Cortex of kidney (tissue), 1 donor: ENCODE measurements at places on chromosomes 5 and 9.

DNA sequence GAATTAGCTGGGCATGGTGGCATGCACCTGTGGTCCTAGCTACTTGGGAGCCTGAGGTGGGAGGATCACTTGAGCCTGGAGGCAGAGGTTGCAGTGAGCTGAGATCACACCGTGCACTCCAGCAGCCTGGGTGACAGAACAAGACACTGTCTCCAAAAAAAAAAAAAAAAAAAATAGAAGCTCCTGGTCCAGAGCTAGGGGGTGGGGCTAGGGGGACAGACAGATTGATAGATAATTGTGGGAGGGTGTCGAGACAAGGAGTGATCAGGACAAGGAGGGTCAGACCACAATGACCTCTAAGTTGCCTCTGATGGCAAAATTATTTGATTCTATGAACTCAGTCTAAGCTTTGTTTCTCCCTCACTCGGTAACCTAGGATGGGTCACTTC lies 6.6 kb upstream of the PHF19 start:
- no peak for DNase-seq

DNA sequence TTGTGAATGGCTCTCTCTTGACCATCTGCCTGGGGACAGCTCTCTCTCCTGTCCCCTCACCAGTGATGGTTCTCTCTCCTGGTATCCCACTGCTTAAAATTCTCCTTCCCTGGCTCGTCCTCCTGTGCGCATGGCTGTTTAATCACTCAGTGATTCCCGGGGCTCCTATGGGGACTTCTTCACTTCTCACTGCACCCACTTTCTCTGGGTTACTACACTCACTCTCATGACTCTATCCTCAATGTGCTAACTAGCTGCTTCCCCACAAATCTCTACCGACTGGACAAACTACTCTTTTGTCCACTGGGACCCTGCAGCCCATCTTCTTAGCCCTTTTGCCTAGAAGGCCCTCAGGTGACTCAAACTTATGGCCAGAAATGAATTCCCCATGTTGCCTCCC lies 89.1 kb upstream of the TBC1D2 start:
- DNase-seq, result no peak

DNA sequence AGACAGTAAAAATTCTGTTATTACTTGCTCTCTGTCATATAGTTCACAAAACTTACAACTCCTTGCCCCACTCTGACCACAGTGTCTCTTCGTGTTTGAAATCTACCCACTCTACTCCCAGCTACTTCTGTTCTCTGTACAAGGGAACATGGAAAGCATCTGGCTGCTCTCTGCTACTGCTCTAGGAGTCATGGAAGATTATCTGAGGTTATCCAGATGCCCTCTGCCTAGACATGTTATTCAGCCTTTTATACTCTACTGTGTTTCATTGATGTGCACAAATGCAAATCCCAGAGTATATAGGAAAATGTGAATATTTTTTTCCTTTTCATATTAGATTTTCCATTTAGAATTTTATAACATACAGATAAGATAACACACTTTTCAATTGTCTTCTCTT lies 1525.6 kb downstream of the MAT2B start:
- no peak for DNase-seq

DNA sequence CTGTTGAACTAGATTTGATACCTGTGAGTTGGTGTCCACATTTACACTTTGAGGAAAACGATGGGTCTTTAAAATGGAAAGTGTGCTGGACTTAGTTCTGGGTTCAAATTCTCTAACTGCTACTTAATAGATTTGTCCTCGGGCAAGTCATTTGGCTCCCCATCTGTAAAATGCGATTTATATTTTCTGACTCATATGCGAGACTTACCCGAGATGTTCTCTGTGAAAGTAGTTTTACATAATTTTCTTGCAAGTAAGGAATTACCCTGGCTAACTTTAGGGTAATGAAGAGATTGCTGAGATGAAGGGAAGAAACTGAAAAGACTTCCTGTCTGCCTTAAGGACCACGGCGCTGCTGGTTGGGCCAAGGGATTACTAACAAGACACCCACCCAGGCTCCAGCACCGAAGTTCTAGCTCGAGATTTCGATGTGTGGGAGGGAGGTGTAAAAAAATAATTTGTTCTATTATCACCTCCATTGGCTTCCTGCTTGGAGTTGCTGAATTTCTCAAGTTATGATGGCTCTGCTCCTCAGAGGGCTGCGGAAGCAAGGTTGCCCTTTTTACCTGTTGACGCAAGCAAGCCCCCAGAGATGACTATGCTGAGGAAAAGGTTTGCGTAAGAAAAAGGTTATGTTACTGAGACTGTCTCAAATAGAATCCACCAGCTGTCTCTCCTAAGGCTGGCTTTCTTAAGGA lies 24.1 kb downstream of the PCSK1 start:
- no peak for DNase-seq

GRCh38 chr9:113220467-113221002 lies 542 bp downstream of the FKBP15 start:
- no peak for DNase-seq

DNA sequence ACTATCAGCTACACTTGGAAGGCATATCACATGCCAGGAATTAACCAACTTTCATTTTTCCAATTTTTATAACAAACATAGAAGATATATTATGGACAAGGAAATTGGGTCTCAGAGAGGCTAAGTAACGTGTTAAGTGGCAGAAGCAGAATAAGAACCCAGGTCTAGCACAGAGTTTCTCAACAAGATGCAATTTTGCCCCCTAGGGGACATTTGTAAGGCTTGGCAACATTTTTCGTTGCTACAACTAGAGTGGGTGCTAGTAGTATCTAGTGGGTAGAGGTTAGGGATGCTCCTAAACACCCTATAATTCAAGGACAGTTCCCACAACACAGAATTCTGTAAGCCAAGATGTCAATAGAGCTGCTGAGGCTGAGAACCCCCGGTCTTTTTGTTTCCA lies 180.6 kb downstream of the SNCAIP start:
- DNase-seq, result no peak

DNA sequence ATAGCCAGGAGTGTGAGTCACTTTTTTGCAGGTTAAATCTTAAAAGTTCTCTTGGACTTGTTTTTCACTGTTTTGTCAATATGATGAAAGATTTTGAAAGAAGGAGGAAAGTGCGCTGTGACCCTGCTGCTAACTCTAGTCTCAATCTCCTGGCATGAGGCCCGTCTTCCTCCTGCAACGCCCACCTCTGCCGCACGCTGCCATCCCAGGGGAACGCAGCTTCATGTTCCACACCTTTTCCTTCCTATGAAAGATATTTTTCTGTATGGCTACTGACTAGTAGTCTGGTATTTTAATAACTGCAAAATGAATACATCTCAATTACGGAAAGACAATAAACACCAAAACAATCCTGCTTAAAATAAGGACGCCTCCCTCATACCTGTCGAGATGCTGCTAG lies 8.3 kb downstream of the PPIC start:
- no peak for DNase-seq

GRCh38 chr5:71783891-71784290 lies 64.8 kb downstream of the CARTPT start:
- DNase-seq, result no peak

GRCh38 chr5:8864053-8864452 lies 681.8 kb downstream of the SEMA5A start:
- no peak for DNase-seq

DNA sequence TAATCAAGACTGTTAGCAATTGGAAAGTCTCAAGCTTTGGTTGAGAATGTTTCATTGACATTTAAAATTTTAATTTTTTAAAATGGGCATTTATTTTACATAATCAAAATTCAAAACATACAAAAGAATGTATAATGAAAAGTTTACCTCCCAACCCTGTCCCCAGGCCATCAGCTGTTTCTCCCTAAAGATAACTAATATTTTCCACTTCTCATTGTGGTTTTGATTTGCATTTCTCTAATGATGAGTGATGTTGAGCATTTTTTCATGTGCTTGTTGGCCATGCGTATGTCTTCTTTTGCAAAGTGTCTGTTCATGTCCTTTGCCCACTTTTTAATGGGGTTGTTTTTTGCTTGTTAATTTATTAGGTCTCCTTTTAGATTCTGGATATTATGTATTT lies 11.4 kb upstream of the MACIR start:
- DNase-seq, result no peak

DNA sequence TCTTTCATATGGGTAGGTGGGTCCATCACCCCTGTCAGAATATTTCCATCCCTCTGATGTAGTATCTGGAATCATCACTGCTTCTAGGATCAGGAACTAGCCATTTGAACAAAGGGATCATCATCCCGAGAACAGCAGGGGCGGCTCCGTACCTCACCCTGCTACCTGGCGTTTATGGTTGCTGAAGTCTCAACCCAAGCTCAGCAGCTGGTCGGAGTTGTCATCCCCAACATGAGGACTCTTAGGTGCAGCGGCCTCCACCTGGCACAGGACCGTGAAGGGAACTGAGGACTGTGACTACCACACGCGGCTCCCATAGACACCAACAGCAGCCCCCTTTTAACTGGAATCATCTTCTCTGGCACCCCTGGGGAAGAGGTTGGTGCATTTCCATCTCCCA lies 35.1 kb downstream of the ROR2 start:
- no peak for DNase-seq

GRCh38 chr5:75192804-75193203 lies 43.9 kb downstream of the ANKRD31 start:
- DNase-seq, result no peak

DNA sequence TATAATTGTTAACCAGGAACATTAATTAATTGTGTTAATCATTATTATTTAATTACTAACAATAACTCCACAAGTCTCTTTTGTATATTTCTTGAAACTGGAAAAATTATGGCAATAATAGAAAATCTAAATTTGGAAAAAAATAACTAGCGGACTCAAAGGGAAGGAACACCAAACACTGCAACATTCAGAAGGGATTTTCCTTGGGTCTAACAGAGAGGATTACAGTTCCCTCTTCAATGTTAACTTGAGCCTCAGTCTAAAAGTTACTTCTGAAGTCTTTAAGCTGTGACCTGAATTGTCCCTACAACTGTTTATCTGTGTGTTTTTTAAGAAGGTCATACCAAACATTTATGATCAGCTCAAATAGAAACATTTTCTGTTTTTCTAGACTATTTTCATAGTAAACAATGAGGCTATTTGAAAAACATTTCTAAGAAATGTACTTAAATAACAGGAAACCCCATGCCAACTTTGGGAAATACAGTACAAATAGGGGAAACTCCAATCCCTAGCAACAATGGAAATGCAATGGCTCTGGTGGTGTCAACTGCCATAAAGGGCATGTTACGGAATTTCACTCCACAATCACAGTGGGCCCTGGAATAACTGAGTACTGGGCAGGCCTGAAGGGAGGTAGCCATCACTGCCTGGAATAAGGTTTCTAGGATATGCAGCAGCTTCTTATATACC lies 61.2 kb downstream of the MCTP1 start:
- no peak for DNase-seq

GRCh38 chr9:108078375-108078774 lies 588.8 kb upstream of the KLF4 start:
- DNase-seq, result no peak

DNA sequence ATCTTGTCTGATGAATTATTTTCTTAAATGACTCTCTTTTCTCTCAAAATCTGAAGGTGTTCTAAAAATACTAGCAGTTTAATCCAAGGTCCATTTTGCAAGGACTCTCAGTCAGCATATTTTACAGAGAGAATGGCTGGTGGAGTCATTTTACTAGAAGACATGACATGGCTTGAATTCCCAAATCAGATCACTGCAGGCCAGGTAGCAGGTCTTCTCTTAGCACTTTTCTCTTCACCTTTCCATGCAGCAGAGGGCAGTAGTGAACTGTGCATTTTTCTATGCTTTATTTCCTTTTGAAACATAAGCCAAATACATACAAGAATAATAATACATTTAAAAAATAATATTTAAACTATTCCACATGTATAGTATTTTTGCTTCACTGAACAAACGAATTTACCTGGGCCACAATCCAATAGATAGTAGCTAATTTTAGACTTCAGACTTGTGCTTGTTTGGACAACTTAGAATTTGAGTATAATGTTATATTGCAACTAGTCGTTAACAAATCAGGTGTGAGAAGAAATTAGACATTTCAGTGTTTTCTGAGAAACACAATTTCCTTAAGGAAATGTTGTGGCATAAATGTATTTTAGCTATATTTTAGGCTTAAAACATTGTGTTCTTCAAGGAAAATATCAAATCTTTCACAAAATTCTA lies 289.4 kb upstream of the DAB2 start:
- no peak for DNase-seq

GRCh38 chr9:8429768-8430167 lies 630.2 kb upstream of the DMAC1 start:
- DNase-seq, result no peak

GRCh38 chr5:66231508-66231907 lies 87.4 kb downstream of the SREK1 start:
- no peak for DNase-seq

DNA sequence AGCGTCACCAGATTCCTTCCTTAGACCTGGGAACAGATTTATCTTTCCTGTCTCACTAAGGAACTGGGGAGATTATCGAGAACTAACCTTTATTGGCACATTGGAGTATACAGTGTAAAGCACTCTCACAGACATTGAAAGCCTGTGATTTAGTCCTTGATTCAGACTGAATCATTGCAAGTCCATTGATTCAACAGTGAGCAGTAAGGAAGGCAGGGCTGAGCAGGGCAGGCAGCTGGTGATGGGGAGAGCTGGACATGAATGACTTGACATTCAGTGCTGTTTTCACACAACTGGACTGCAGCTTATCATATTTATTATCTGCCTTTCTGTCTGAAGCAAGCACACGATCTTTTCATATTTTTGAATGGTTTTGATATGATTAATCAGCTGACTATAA lies 16.2 kb downstream of the ISOC1 start:
- DNase-seq, result no peak

DNA sequence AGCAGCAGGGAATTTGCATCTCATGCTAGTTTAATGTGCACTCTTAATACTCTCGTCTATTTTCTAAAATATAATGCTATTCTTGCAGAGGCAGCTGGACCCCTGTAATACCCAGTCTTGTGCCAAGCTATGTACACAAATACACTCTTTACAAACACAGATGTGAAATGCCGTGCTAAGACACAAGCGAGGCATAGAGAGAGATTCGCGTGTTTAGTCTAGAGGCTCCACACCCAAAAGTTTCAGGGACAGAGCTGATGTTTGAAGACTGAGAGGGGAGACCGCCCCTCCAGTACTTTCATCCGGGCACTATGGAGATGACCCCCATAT lies 1.2 kb downstream of the DPYSL3 start:
- DNase-seq, result no peak

DNA sequence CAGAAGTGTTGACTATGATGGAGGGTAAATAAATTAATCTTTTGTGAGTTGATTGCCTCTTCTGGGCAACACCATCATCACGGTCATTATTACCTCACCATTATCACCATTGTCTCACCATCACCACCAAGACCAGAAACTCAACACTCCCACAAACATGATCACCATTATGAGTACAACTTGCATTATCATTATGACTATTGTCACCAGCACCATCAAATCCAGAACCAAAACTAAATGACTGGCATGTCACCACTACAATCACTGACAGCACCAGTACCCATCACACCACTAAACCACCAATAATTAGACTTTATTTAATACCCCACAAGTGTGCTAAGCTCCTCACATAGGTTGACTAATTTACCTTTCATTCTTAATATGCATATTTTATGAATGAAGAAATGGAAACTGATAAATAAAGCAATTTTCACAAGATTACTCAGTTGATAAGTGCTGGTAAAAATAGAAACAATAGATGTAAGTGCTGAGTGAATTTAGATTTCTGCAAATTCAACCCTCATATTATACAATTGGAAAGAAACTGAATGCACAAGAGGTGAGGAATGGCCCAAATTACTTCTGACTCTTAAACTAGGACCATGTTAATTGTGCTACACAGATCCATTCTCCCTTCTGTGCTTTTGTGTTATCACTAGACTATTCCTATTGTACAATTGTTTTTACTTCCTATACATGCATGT lies 517.8 kb upstream of the PAPPA start:
- no peak for DNase-seq

GRCh38 chr5:56329652-56330051 lies 96.5 kb upstream of the ANKRD55 start:
- DNase-seq, result no peak
